GF-D8 (cell line): ENCODE measurements at places on chromosomes 12 and 14.

DNA sequence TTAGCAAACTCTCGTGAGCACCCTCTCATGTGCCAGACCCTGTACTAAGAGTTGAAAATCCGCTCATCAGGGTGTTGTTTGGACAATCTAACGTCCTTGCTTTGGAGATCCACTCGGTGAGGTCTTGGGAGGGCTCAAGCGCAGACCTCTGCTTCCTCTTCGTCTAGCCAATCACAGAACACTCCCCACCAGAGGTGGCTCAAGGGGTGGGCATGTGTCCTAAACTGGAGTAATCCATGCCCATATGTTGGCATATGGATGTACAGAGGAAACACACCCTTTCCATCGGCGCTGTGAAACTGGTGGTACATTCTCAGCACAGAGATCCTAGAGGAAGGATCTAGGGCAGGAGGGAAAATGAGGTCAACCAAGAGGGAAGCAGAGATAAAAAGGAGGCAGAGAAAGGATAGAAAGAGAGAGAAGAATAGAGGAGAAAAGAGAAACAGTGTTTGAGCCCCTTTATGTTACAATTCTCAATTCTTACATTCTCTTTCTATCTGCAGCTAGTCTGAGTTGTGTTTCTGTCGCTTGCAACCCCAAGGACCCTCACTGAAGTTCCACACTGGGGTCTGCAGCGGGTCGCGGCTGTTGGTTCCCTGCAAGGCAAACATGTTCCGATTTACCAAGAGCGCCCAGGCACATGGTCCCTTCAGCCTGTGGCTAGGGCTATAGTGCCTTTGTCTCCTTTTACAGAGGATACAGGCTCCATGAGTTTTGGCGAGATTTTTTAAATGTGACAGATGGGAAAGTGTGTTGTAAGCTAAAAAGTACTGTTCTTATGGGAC, 40.5 kb downstream of the DLK1 start:
- DNase-seq = no peak

DNA sequence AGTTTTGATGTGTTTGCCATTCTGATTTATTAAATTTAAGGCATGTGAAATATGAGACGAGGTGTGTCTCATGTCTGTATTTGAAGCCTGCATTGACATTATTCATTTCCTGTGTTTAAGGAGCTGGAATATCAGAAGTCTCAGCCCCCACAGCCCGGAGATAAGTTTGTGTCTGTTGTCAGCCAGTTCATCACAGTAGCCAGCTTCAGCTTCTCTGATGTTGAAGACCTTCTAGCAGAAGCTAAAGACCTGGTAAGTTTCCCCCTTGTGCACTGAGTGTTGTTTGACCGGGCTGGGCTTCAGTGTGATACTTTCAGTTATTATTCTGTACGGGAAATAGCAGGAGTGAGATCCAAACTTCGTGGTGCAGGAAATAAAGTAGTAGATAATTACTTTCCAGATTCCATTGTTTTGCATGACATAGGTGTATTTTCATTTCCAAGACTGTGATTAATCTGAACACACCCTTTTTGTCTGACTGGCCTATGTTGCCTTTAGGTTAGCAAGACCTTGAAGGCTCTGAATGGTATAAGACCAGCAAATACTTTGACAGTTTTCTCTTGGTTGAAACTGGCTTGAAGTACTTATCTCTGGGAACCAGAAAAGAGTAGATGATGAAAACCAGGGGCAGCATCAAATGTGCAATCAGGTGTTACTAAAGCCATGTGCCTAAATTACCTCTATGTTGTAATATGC, 101.5 kb downstream of the GPR135 start:
- no peak for DNase-seq

- DNase-seq = no peak
These were observed 259.6 kb downstream of the ERC1 start for GRCh38 chr12:1250641-1251040.

DNA sequence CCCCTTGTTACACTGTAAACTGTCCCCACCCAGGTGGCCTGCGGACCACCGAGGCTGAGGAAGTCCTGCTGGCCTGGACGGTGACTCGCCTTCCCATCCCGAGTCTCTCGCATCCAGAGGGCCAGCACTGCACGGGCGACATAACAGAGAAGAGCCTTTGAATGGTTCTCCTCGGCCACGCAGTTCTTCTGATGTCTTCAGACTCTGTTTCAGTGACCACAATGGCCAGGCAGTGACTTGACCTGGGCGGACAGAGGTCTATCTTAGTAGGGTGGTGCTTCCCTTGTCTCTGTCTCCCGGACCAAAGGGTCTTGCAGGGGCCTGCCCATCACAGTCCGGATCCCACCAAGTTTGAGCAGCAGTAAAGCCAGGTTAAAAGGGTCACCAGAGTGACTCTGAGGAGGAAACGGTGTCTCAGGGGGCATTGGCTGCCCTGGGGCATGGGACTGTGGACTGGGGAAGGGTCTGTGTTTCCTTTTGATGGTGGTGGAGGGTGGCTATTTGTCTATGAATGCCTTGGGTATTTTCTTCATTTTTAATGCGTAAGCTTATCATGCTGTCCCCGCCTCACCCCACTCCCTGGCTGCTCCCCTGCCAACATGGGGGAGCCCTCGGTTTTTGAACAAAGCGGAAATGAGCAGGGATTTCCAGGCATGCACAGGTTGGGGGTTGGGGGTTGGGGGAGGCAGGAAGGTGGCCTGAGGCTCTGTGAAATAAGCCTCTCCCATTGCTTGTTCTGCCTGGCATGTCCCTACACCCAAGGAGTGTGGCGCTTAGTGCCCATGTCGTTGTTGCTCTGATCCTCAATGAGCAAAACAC, 10.3 kb downstream of the KRT85 start:
- DNase-seq = no peak

- DNase-seq = no peak
These were observed 364.9 kb upstream of the FLRT2 start for GRCh38 chr14:85165094-85165493.

DNA sequence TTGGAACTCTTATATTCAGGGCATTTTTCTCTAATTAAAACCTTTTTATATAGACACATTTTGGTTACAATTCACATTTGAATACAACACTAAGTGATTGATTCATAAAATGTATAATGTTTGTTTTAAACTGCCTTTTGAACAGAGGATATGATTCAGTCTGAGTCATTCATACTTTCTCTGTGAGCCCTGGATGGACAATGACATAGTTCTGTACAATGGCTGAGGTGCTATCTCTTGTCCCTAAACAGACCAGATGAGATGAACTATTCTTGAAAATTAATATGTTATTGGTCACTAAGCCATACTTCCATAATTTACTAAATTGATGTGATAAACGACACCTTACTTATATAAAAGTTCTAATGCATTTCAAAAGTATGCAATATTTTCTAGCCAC, 199.7 kb upstream of the ATXN7L3B start:
- no peak for DNase-seq

DNA sequence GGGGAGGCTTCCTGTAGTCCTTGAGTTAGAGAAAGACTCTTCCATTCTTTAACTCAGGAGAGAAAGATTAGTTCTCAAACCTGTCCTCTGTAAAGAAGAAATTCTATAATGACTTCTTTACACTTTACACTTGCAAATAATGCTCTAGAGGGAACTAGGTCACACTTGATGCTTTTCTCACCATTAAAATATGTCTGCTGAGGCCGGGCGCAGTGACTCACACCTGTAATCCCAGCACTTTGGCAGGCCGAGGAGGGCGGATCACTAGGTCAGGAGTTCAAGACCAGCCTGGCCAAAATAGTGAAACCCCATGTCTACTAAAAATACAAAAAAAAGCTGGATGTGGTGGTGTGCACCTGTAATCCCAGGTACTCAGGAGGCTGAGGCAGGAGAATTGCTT, 6.3 kb downstream of the NTN4 start:
- DNase-seq = no peak

DNA sequence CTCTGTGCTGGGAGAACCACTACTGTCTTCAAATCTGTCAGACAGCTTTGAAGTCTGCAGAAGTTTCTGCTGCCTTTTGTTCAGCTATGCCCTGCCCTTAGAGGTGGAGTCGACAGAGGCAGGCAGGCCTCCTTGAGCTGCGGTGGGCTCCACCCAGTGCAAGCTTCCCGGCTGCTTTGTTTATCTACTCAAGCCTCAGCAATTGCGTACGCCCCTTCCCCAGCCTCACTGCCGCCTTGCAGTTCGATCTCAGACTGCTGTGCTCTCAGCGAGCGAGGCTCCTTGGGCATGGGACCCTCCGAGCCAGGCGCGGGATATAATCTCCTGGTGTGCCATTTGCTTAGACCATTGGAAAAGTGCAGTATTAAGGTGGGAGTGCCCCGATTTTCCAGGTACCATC, 25.1 kb upstream of the KLRB1 start:
- DNase-seq = no peak

GRCh38 chr12:118126119-118126757, 9.7 kb upstream of the PEBP1 start:
- DNase-seq = no peak

DNA sequence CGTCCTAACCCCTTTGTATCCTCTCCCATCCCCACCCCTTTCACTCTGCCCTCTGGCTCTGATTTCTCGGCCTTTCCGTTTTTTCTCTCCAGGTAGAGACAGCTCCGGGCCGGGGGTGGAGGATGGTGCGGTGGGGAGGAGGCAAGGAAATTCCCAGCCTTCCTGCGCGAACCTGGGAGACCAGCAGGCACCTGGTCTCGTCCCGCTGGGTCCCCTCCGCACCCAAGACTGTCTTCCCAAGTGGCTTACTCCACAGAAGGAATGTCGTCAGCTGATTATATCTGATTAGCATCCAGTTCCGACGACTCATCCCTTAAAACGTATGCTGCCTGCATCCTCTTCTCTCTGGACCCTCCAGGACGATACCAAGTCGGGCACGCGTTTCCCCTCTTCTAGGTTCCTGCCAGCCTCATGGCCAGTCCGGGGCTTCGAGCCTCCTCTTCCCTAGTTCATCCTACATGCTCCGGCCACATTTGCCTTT, 42.2 kb upstream of the CAPRIN2 start:
- DNase-seq = no peak

- no peak for DNase-seq
These were observed 6.3 kb downstream of the COPS7A start for GRCh38 chr12:6730169-6730568.

DNA sequence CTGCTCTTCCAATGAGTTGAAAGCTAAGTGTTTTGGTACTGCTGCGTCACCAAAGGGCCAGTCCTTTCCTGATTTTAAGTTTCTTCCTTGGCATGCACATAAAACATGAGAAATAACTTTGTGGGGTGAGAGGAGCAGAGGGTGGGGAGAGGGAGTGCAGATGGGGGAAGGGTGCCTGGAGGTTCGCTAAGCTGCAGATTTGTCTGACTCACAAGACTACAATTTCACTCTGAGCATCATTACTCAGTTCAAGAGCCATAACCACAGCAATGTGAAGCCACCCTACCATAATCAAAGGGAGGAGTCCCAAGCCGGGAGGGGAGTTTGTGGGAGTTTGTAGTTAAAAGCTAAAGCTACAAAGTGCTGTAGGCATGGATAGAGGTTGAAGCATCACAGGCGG, 136.1 kb downstream of the ANO2 start:
- no peak for DNase-seq

GRCh38 chr12:2098852-2099251, 46.1 kb downstream of the CACNA1C start:
- DNase-seq = no peak

GRCh38 chr12:102638777-102639176, 158.4 kb upstream of the IGF1 start:
- no peak for DNase-seq

DNA sequence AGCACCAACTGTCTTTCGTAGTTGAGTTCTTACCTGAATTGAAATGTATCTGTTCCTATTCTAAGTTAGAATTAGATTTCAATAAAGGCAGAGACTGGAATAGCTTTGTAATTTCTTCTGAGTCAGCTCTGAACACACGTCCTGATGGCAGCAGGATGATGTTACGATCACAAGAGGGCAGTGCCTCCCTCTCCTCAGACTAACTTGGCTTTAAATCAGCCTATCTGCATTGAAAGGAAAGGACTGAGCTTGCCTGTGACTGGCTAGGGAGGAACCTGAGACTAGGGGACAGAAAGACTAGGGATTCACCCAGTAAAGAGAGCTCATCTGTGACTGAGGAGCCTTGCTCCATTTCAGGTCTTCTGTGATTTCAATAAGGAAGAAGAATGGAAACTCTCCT, 323.7 kb upstream of the OR4E1 start:
- no peak for DNase-seq

GRCh38 chr12:99759444-99759843, 111.9 kb downstream of the GARIN6 start:
- no peak for DNase-seq

- no peak for DNase-seq
These were observed at the start of gene LRIG3 for GRCh38 chr12:58920102-58920960. Gene LRIG3 (minus strand): TSS chr12:58920504. CDS start chr12:58920235, 269 bp downstream.
